ENCODE measurements at places on chromosomes 7 and 10. TPM values are rescaled to one million over a fixed set of nuclear protein-coding genes. Genes with fewer than 3 reads are reported as not detected.

The FAM237B gene
- not detected for total RNA-seq

DNA sequence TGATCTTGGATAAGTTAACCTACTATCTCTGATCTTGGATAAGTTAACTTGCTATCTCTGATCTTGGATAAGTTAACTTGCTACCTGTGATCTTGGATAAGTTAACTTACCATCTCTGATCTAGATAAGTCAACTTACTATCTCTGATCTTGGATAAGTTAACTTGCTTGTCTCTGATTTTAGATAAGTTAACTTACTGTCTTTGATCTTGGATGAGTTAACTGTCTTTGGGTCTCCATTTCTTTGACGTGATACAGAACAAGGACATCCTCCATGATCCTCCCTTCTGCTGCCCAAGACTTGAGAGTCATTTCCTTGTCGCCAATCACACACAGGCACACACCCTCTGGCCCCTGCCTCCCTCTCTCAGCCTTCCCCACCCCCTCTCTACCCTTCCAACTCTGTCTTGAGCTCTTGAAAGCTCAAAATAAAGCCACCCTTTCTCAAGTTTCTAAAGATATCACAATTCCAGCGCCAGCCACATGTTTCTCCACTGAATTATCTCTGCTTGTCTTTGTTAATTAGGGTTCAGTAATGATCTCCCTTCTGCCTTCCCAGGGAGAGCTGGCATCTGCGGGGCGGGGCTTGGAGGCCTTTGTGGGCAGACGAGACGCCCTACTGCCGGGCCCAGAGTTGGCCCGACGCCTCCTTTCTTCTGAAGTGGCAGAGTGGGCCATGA, 85.1 kb upstream of the GTF2I start:
- DNase-seq, result no peak

The ITIH2 gene
- total RNA-seq, result not detected

- no peak for DNase-seq
Observed at GRCh38 chr10:102480396-102480795, 22.1 kb downstream of the ACTR1A start.

The MAT1A gene
- not detected for total RNA-seq

DNA sequence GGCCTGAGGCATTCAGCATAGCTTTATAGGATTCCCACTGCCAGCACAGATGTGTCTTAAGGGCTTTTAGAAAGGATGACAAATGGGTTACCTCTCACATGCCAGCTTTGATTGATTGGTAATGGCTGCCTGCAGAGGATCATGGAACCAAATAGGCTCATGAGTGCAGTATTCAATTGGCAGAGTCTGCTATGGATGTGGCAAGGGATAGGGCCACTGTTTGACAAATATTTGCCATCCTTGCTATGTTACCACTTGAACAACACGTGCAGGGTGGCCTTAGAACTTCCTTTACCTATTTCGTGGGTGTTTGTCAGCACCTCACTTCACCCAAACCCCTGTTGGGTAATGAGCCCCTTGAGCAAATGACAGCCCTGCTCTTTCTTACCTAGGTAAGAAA, 139.2 kb downstream of the C10orf105 start:
- DNase-seq, result no peak

The NPTX2 gene
- not detected for total RNA-seq

The SNX8 gene
- 40.3 TPM for total RNA-seq

GRCh38 chr7:31336202-31337001, 4.1 kb downstream of the NEUROD6 start:
- DNase-seq, result no peak

GRCh38 chr10:101261702-101262101, 32.4 kb upstream of the LBX1 start:
- DNase-seq, result no peak

DNA sequence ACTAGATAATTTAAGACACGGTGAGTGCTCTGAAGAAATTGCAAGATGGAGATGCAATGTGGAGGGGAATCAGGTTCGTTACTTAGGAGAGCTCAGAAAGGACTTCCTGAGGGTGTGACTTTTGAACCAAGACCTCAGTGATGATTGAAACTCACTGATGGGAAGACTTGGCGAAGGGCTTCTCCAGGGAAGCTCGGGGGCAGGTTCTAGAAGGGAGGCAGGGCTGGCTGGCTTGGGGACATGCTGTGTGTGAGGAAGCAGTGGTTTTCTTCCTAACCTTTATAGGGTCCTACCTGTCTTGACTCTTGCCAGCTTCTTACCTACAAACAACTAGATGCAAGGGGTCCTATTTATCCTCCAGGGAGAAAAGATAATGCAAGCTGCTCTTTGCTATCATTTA, 637.9 kb downstream of the ACTR3B start:
- DNase-seq, result no peak

The OR13A1 gene
- total RNA-seq, result not detected

The CHAT gene
- not detected for total RNA-seq

DNA sequence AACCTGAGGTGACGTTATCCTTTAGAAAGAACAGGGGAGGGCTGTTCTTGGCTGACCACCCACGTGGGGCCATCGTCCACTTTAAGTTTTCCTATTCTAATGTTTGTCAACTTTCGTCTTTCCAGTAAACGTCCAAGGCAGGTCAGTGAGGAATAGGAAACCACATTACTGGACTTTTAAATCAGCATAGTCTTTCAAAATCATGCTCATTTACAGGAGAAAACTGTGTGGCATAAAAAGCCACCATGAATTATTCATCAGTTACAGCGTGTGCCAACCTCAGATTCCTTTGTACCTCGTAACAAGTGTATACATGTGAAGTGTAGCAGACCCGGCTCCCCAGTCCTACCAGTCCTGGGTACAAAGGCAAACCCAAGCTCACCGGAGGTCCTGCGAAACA, 25.1 kb upstream of the ABLIM1 start:
- DNase-seq, result no peak

The ECHS1 gene
- 76.3 TPM for total RNA-seq

GRCh38 chr7:27250557-27251070, 8.0 kb downstream of the EVX1 start:
- no peak for DNase-seq

The HOXA3 gene
- not detected for total RNA-seq

DNA sequence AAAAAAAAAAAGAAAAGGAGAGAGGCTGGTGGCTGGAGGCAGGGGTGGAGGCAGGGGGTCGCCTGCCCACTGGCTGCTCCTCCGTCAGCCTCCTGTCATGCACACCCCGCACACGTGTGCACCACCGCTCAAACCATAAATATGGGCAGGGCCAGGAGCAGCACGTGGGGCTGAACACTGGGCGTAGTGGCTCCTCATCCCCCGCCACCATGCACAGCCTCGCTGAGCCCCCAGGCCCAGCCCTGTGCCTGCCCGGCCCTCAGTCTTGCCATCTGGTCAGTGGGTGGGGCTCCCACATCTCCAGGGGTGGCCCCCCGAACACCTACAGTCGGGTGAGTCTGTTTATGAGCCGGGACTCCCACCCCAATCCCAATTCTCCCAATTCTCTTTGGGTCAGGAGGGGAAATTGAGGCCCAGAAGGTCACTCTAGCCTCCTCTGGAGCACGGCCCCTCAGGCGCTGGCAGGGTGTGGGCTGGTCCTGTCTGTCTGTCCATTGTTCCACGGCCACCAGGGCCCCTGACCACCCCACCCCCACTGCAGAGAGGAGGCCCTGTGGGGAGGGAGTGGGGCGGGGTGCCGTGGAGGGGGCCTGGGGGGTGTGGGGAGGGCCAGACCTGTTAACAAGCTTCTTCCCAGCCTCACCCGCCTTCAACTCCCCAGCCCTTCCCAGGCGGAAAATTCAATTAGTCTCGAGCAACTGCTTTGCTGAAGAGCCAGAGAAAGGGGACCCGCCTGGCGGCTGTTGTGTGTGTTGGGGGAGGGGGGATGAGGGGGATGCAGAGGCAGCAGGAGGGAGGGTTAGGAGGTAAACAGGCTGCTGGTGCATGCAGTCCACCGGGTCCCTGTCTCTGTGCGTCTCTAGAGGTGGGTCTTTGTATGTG, 19.5 kb upstream of the GRIFIN start:
- DNase-seq, result no peak

DNA sequence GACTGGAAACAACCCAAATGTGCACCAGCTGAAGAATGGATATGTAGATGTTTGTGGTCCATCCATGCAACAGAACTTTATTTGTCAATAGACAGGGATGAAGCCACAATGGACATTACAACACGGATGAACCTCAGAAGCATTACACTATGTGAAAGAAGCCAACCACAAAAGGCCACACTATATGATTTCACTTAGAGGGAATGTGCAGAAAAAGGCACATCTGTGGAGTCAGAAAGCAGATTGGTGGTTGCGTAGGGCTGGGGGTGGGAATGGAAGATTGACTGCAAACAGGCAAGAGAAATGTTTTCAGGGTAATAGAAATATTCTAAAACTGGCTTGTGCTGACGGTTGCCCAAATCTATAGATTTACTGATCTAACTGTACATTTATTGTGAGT, 34.3 kb upstream of the WASHC2A start:
- DNase-seq, result no peak
